Stimulated activated CD8-positive, alpha-beta memory T cell treated with anti-CD3 and anti-CD28 coated beads, Interleukin-4, amount 100 ng/mL, for 48 hours (primary cell): ENCODE measurements at places on chromosomes 7 and 10.

DNA sequence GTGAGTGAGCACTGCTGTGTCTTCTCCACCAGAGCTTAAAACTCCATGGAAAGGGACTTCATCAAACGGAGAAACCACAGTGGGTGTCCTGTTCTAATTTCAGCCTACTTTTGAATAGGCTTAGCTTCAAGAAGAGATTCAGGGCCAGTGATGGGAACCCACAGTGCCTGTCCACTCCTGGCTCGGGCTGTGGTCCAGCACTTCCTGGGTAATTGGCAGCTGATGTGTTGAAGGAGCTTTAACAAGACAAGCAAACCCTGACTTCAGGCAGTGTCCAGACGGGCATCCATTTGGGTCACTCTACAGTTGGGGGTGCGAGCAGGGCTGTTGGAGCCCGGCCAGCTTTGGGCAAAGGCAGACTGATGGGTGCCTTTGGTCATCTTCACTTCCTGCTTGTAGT, 14.5 kb downstream of the VWC2 start:
- DNase-seq: no peak

GRCh38 chr10:124047427-124048152, 45.8 kb downstream of the CHST15 start:
- DNase-seq: no peak

DNA sequence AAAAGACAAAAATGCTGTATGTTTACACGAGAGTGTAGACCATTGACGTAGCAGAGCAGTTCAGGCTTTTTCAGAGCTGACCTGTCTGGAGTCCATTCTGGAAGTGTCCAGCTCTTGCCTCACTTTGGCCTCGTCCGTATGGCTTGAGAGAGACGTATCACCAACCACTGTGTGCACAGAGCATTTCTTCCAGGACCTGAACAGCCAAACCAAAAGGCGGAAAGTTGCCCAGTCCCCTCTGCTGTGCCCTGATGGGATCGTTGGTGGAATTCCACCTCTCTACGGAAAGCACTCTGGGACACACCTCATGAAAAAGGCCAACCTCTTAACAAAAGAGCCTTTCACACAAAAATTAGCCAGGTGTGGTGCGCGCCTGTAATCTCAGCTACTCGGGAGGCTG, 184.7 kb upstream of the SH2B2 start:
- DNase-seq: no peak

GRCh38 chr7:42237811-42238541, 967 bp upstream of the GLI3 start:
- no peak for DNase-seq

- no peak for DNase-seq
Observed at GRCh38 chr10:44280226-44281014, 104.5 kb downstream of the CXCL12 start.

DNA sequence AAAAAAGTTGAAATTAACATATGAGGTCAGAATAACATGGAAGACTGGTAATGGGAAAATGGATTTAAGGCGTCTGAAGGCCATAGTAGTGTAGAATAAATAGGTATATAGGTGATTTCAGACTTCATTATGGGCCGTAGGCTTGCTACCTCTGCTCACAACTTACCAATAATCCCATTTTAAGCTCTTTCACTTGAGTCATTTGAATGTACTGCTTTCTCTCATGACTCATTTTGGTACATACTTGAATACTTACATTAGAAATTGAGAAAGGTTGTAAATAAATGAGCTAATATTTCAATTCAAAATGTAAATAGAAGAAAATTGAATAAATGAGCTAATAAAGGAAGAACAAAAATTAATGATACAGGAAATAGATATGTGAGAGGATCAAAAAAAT, 42.2 kb upstream of the NEUROD6 start:
- no peak for DNase-seq

- no peak for DNase-seq
Observed at GRCh38 chr10:11533328-11533781, 78.1 kb downstream of the USP6NL start.

- no peak for DNase-seq
Observed at GRCh38 chr10:15265056-15265455, 96.6 kb upstream of the NMT2 start.

DNA sequence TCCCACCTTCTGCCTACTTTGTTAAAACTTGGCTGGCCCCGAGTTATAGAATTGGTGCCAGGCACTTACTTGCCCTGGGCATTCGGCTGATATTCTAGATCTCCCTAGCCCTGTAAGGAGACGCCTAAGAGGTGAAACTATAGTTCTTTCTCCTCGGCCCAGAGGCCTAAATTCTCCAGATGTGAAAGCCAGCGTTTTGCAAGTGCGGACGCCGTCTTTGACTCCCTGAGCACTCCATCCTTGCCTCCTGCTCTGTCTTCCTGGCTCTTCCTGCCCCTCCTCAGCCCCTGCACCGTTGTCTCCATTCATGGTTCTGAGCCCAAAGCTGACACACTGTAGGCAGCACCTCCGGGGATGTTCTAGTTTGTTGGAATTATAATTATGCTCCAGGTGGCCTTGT, 11.2 kb downstream of the SMKR1 start:
- DNase-seq: no peak

DNA sequence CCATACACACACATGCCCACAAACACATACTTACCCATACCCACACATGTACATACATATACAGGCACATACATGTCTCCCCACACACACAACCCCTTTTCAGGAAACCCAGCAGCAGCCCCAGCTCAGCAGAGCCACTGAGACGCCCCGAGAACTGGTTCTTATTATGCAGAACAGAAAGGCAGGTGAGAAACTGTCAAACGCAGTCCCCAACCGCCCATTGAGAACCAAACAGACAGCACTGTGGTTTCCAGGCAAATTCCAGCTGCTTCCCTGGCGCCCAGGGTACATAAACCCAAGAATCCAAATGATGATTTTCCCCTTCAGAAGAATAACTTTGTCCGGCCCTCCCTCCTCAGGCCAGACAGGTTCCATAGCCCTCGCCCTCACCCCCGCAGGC, 366.6 kb upstream of the ZMIZ1 start:
- DNase-seq: no peak

DNA sequence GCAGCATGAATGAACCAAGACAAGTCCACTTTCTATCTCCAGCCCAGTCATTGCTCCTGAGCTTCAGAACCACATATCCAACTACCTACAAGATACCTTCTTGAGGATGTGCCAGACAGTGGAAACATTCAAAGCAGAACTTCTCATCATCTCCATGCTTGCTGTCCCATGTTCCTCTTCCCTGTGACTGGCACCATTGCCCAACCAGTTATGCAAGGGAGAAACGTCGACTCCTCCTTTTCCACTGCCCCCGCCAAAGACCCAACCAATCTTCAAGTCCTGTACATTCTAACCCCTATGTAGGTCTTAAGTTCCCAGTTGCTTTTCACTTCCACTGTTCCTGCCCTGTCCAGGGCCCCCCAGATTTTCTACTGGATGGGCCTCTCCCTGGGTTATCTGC, 225.7 kb downstream of the RPS24 start:
- DNase-seq: no peak

- DNase-seq: no peak
Observed at GRCh38 chr10:6743291-6743849, 163.3 kb upstream of the PRKCQ start.

- DNase-seq: no peak
Observed at GRCh38 chr10:76086761-76087639, 655.6 kb downstream of the LRMDA start.

- DNase-seq: no peak
Observed at GRCh38 chr10:77139252-77140160, 498.1 kb downstream of the KCNMA1 start.

- no peak for DNase-seq
Observed at GRCh38 chr10:109895095-109895818, 28.1 kb downstream of the XPNPEP1 start.

DNA sequence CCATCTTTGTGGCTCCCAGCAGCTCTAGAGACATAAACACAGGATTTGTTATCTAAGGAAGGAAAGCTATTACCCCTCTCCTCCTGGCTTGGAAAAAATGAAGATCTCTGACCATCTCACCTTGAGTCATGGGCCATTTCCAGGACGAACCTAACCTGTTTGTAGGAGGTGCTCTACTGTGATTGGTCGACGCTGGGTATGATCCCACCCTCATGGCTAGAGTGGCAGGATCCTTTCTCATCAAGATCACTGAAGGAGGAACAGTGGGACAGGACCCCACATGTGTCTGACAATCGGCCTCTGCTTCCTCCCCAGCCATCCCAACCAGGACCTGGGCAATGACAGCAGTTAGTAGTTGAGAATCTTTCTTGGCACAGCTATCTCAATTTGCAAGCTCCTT, 144.1 kb downstream of the EMX2 start:
- no peak for DNase-seq

DNA sequence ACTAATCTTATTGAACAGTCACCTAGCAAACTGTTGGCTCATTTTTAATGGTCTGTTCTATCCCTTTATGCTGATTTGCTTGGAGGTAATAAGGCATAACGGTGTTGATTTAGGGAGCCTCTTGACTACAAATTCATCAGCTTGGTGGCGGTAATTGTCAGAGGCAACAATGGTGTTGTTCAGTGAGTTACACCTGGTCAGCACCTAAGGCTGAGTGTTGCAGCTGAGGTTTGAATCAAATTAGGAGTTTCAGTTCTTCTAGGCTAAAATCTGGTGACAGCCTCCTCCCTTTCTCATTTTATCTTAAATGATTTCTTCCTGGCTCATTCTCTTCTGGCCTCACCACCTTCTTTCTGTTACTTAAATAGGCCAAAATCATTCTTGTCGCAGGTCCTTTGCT, 42.3 kb upstream of the SP8 start:
- DNase-seq: no peak

DNA sequence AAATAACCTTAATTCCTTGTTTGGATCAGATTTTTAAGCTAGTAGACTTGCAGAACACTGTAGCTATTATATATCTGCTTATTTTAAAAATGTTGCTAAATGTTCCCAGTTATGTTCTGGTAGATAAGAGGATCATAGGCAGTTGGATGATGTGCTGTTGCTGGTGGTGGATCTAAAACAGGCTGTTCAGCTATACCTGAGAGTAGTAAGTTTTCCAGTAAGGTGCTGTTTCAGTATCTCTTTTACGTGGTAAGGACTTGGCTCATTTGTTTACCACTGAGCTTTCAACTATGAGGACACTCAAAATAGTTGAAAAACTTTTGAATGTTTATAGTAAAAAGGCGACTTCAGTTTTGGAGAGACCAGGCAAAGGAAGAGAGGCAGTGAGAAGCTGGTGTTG, 180.9 kb downstream of the CDK14 start:
- no peak for DNase-seq

GRCh38 chr10:43695321-43695720, 46.6 kb upstream of the ZNF32 start:
- no peak for DNase-seq
